ENCODE measurements at places on chromosomes 6 and 20.

DNA sequence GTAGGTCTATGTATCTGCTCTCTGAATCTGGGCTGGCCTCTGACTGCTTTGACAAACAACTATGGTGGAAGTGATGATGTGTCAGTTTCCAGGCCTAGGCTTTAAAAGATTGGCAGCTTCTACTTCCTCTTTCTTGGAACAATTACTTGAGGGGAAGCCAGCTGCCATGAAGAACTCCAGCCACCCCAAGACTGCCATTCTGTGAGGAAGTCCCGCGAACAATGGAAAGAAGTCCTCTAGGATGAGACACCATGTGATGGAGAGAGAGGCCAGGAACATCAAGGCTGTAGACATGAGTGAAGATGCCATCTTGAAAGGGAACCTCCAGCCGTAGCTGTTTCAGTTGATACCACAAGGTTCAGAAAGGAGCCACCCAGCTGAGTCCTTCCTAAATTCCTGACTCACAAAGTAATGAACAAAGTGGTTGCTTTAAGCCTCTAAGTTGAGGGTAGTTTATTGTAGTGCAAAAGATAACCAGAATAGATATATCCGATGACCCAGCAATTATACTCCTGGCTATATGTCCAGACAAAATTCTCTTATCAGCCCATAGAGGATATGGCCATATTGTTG is 15.3 kb upstream of the TCF15 start:
- no peak for DNase-seq

- no peak for DNase-seq
Measured at GRCh38 chr20:62266340-62266739, 28.0 kb downstream of the OSBPL2 start.

DNA sequence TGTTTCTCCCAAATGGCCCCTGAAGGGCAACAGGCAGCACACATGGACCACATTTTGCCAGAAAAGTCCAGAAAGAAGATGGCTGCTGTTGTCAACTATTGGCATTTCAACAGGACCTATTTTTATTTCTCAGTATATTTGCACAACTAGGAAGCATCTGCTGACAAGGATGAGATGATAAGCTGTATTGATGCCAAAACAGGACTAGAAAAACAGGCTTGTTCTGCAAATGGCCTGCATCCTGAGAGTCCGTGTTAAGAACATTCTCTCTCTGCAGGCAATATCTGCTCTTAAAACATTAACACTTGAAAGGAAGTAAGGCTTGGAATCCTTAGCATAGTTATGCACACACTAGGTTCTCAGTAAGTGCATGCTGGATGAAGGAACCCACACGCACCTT is 283.7 kb downstream of the ESR1 start:
- no peak for DNase-seq

GRCh38 chr6:26309731-26310142 is 55.3 kb upstream of the BTN3A2 start:
- DNase-seq, result no peak

DNA sequence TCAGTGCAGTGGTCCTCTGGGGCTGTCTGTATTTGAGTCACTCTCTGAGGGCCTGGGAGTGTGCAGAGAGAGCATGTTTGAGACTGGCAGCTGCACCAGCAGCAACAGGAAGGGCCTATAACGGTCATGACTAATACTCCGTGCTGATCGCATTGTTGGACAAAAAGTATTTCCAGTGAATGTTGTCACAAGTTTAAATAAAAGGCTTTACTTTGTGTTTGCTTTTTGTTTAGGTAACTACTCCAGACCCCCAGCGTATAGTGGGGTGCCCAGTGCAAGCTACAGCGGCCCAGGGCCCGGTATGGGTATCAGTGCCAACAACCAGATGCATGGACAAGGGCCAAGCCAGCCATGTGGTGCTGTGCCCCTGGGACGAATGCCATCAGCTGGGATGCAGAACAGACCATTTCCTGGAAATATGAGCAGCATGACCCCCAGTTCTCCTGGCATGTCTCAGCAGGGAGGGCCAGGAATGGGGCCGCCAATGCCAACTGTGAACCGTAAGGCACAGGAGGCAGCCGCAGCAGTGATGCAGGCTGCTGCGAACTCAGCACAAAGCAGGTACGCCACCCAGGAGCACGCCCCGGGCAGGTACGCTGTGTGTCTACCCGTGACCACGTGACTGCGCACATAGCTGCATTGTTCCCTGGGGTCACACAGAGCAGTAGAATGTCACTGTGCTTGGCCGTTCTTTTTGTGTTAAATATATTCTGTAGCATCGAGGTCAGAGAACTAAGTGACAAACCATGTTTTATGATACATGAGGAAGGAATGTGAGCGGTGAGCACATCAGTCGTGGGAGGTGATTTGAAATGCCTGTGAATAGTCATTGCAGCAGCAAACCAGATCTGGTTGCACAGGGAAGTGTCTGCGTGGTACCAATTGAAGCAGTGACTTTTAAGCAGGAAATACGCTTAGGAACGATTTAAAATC is 174.7 kb downstream of the TMEM242 start:
- DNase-seq, result no peak

DNA sequence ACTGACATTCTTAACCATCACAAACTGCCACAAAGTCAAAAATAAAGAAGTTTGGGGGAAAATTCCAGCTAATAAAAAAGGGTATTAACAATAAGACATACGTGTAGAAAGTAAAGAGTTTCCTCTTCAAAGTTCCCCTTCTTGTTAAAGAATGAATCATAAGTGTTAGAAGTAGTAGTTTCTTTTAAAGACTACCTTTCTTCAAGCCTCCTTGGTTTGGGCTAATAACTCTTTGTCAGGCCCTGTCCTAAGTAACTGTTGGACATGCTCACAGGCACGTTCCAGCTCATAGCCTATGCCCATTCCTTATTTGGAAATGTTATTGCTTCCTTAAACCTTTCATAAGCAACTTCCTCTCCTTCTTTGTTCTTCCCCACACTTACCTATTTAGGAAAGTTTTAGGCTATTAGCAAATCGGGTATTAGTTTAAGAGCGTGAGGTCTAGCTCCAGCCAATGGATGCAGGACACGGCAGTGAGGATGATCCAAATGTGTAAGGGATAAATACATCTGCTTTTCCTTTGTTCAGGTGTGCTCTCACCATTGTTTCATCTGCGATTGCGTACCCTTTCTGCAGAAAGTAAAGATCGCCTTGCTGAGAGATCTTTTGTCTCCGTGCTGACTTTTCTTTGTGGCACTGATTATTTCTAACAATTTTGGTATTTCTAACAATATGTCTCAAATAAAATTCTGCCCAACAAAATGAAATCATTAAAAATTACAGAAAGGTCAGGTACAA is 64.9 kb downstream of the CHD6 start:
- DNase-seq, result no peak

- no peak for DNase-seq
Measured at GRCh38 chr20:12289465-12289864, 371.8 kb downstream of the BTBD3 start.

Data from CD4-positive, alpha-beta T cell (primary cell).